Activated T-cell treated with anti-CD3 and anti-CD28 coated beads, Interleukin-2, amount 50 U/mL, for 4 hours (primary cell): ENCODE measurements at places on chromosomes 1 and 21.

DNA sequence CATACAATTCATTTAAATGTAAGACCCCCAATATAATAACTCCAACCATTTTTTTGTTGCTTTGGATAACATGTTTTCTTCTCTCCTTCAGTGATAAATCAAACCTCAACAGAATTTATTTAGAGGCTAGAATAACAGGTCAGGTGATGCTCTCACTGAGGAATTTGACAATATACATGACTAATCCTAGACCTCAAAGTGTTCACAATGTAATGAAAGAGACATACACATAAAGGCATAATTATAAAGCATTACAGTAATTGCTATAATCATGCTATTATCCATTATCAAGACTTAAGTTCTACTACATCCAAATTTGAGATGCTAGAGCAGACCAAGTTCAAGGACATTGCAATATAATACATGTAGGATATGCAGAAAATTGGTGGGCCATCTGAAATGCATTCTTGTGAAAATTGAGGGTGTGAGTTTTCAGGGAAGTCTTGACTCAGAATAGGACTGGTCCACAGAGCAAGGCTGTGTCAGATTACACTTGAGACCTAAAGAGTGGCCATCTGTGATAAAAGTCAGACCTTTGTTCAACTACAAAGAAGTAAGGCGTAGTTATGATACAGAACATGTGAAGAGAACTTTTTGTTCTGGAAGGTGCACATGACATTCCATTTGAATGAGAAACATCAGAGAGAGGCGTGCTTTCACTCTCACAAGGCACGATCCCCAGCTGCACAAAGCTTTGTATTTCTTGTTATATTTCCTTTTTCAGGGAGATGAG lies 45.5 kb downstream of the UTP25 start:
- no peak for DNase-seq

GRCh38 chr1:89630048-89630447 lies 2.9 kb upstream of the LRRC8C start:
- no peak for DNase-seq

DNA sequence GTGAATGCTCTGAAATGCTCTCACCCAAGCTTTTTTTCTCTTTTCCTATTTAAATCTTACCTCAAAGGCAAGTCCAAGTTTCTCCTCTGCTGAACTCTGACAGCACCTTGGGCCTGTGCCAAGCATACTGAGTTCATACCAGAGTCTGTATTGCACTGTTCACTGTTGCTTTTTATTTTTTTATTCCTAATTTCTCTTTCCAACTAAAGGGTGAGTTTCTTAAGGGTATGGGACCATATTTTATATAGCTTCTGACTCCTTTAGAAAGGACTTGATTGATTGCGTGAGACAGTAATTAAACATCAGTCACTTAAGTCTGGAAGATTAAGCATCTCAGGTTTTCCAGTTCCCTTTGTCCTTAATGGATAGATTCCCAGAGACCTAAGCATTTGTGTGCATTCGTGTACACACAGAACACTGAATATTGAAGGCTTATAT lies 69.9 kb downstream of the CACHD1 start:
- DNase-seq = no peak

DNA sequence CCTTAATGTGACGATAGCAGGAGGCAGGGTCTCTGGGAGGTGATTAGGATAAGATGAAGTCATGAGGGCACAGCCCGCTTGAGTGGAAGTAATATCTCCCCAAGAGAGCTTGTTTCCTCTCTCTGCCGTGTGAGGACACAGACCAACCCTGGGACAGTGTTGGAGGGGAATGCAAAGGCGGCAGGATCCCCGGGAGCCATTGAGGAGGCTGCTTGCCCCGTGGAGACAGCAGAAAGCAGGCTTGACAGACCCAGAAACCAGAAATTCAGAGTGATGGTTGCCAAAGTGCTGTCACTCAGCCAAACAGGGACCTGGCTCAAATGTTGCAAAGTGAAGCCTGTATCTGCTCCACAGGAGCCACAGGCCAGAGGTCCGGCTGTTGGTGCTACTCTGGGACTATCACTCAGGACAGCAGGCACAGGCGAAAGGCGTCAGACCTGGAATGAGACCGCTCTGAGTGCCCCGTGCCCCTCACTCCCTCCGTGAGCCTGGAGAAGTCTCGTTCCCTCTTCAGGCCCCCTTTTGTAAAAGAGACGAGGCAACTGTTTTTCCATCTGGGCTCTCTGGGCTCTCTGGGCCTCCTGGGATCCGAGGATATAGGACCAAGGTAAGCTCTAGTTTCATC lies 96.6 kb upstream of the VANGL1 start:
- DNase-seq = no peak
